Esophagus muscularis mucosa (tissue), 4 donors: ENCODE measurements at places on chromosomes 6 and 20. TPM values are rescaled to one million over a fixed set of nuclear protein-coding genes. Genes with fewer than 3 reads are reported as not detected.

Gene TMEM244
- total RNA-seq = not detected

Gene PNPLA1
- total RNA-seq = 0.33 TPM

Gene CST2
- total RNA-seq = not detected

Gene C20orf96
- 2.1 TPM for total RNA-seq

Gene CLPSL1
- total RNA-seq = not detected

Gene IPCEF1
- total RNA-seq = 0.63 TPM

GRCh38 chr6:118263921-118264486 lies 284.1 kb upstream of the PLN start:
- no peak for DNase-seq

DNA sequence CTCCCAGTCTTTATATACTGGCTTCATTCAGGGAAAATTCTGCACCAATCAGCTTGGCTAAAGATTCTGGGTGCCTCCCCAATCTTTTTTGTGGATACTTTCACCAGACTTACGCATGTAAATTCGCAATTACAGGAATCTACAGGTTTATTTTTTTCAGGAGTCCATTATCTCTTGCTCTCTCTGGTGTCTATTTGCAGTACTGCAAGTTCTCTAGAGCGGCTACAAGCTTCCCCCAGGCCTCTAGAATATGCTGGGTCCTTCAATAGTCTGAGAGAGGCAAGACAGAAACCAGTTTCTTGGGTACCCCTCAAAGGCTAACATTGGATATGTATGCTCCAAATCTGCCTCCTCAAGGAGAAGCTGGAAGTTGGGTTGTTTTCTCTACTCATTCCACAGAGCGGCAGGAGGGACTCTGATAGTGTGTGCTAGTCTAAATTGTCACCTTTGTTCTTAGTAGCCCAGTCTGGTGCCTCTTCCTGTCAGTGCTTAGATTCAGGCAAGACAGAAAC lies 58.5 kb downstream of the SUN5 start:
- DNase-seq = no peak

- no peak for DNase-seq
Measured at GRCh38 chr6:144460327-144461095, 175.4 kb downstream of the UTRN start.

- DNase-seq = no peak
Measured at GRCh38 chr6:143845033-143845432, 1.9 kb downstream of the LTV1 start.

- DNase-seq = no peak
Measured at GRCh38 chr6:26141378-26141904, 54.2 kb downstream of the HFE start.
